ENCODE measurements at places on chromosomes 13 and 19.

- DNase-seq = no peak
Observed at GRCh38 chr19:11347546-11348039, 1.3 kb downstream of the CCDC159 start.

DNA sequence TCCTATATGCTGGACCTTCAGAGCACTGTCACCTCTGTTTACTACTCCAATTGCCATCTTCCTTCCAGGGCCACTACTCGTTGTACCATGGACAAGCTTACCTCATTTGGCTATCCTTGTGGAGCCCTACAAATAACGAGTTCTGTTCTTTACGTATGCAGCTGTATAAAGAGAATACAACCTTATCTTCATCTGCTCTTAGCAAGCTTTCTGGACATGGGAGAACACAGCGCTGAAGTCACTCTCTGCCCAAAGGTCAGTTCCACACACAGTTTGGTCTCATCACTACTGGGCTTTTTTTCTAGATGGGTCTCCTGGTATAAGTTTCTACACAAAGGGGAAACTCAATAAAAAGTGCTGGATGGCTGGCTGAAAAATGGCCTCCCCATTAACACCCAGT, 88.9 kb downstream of the CDADC1 start:
- DNase-seq = no peak

DNA sequence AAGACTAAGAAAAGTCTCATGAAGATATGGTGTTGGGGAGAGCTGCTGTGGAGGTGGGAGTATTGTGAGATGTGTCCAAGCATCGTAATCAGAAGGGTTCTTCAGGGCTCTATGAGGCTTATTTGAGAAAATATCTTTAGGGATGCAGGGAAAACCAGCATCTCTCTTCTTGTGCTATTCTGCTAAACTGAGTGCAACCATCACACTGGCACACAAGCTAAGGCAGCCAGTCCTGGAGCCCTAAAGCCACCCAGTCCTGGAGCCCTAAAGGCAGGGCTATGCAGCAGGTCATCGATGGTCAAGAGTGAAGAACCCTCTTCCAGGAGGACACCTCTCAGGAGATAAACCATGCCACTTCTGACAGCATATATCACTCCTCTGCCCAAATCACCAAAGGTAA, 445.2 kb upstream of the MIR17HG start:
- DNase-seq = no peak

DNA sequence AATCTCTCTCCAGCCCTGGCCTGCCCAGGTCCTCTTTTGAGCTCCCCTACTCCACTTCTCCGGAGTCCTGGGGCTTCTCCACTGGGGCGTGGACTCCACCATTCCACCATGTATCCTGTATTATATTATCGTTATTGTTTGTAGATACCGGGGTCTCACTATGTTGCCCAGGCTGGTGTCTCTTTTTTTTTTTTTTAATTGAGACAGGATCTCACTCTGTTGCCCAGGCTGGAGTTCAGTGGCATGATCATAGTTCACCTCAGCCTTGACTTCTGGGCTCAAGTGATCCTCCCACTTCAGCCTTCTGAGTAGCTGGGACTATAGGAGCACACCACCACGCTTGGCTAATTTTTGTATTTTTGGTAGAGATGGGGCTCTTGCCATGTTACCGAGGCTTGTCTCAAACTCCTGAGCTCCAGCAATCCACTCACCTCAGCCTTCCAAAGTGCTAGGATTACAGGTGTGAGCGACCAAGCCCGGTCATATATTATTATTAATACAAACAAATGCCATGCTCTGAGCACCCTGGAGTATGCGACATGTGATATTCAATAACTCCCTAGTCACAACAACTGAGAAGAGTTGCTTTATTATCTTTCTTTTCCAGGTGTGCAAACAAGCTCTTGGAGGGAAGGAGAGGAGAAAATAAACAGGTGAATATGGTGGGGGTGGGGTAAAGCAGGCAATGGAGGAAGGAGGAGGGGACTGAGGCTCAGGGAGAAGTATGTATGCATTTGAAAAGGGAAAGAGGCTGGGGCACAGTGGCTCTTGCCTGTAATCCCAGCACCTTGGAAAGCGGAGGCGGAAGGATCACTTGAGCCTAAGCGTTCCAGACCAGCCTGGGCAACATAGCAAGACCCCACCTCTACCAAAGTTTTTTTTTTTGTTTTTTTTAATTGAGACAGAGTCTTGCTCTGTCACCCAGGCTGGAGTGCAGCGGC, 2.8 kb upstream of the CERS4 start:
- no peak for DNase-seq

- DNase-seq = no peak
Observed at GRCh38 chr19:14476673-14477401, 1.7 kb upstream of the PTGER1 start.

DNA sequence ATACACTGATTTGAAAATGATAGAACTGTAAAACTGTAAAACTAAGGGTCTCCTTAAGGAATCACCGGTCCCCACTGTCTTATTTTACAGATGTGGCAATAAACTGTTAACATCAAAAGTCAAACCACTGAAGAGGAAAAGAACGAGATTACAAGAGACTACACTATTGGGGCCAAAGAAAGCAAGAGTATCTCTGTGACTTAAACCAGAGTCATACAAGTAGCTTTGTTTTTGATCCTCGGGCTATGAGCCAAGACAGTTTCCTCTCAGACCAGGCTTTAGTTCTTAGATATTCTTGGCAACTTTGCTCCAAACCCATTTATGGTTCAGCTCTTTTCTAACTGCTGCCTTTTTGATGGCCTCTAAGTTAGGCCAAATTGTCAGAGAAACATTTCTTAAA, 113.8 kb downstream of the TBC1D4 start:
- no peak for DNase-seq
